ENCODE measurements at places on chromosomes 12 and 14. TPM values are rescaled to one million over a fixed set of nuclear protein-coding genes. Genes with fewer than 3 reads are reported as not detected.

GRCh38 chr12:108766294-108766693, 35.0 kb upstream of the CORO1C start:
- no peak for DNase-seq

- no peak for DNase-seq
These were observed 110.0 kb downstream of the ATP23 start for GRCh38 chr12:58051378-58051777.

GRCh38 chr14:68246786-68247105, 427.2 kb downstream of the RAD51B start:
- no peak for DNase-seq

- no peak for DNase-seq
These were observed 219.5 kb upstream of the ABCD2 start for GRCh38 chr12:39839072-39839471.

GRCh38 chr12:111073370-111073769, 153.0 kb upstream of the MYL2 start:
- DNase-seq: no peak

GRCh38 chr12:56431850-56432249, 17.4 kb downstream of the TIMELESS start:
- no peak for DNase-seq

DNA sequence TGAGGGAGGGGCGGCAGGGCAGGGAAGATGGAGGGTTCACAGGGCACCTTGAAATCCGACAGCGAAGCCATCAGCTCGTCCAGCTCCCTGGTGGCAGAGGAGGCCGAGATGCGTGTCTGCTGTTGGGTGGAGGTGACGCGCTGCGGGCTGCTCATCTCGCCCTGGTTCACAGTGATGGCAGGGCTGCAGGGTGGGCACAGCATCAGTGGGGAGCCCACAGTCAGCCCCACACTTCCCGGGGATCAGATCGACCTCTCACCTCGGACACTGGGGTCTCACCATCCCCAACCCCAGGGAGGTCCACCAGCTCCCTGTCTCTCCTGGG, 20.6 kb upstream of the RPLP0 start:
- no peak for DNase-seq

Gene PIWIL1
- total RNA-seq: not detected

Gene JPH4
- not detected for total RNA-seq
